ENCODE measurements at places on chromosomes 3 and 15.
A peak's percentile ranks its signal among the peaks of the same experiment; 100 is the strongest.

GRCh38 chr3:143856252-143856970 is 8.1 kb upstream of the SLC9A9 start:
- DNase-seq, result no peak

DNA sequence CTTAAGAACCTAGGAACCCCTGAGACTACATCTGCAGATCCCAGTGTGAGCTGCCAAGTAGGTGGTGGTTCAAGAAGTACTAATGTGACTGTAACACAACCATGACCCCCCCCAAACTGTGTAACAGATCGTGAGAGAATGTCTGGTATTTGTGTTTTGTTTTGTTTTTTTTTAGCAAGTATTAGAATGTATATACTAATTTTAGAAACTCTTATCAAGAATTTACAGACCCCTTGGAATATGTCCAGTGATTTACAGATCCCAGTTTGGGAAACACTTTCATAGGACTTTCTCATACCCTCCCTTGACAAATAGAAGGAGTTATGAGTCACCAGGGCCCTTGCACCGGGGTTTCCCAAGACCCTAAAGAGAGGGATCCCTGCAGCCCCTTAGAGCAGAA is 79.8 kb downstream of the SEMA5B start:
- DNase-seq, result no peak

DNA sequence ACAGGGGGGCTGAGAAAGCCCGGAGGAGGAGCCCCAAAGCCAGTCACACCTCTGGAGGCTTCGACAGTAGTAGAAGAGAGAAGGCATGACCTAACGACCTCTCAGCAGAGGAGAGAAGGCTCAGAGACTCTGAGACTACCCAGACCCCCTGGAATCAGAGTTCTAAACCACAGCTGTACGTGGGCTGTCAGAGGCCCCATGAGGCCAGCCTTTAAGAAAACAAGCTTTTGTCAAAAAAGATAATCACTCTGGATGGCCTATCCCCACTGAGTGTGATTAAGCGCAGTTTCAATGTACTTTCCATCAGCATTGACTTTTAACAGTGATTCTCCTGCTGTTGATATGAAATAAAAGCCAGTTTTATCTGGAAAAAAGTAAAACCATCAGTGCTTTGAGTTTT is 330.3 kb downstream of the CLSTN2 start:
- DNase-seq, result no peak

- DNase-seq, result no peak
Observed at GRCh38 chr3:55060896-55061719, 133.2 kb upstream of the LRTM1 start.

DNA sequence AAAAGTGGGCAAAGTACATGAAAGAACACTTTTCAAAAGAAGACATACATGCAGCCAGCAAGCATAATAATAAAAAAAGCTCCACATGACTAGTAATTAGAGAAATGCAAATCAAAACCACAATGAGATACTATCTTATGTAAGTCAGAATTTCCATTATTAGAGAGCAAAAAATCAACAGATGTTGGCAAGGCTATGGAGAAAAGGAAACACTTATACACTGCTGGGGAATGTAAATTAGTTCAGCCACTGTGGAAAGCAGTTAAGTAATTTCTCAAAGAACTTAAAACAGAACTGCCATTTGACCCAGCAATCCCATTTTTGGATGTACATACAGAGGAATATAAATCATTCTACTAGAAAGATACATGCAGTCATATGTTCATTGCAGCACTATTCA is 360.7 kb downstream of the NSUN3 start:
- no peak for DNase-seq

GRCh38 chr15:52567871-52568600 is 794 bp downstream of the ARPP19 start:
- DNase-seq, result no peak

DNA sequence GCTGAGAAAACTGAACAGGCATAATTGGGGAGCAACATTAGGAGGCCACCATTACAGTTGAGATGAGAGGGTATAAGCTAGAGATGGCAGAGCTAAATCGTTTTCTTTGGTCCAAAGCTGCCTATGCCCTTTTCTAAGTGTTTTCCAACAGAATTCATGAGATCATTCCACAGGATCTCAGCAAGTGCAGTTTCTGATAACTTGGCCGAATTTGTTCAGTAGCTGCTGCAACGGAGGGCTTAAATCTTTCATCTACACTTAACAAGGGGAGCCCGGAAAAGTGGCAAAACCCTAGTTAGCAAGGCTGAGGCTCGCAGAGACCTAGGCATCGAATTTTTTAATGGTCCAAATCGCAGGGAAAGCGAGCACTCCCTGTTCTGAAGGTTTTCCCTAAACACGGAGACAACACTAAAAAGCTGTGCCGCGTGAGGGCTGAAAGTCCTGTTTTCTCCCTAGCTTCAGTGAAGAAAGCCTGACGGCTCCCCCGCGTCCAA is 531 bp upstream of the BLOC1S6 start:
- DNase-seq, result no peak

DNA sequence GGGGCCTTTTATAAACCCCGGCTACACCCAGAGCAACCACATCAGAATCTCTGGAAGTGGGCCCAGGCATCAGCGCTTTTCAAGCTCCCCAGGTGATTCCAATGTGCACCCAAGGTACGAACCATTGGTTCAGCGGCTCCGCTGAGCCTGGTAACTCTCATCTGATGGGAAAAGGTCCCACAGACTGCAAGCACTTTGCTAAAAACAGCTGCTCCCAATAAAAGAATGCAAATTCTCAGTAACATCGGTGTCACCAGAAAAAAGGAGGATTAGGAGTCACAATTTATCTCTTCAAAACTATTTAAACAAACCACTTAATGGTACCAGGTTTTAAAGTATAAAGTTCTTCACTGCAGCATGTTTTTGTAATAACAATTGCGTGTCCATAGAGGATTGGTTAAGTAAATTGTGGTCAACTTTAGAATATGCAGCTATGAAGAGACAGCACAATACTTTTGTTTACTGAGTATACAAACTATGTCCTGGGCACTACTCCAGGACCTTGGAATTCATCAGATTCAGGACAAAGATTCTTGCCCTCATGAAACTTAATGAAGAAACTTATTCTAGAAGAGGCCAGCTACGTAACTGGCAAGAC is 660.7 kb upstream of the ADAMTS9 start:
- DNase-seq, result no peak

DNA sequence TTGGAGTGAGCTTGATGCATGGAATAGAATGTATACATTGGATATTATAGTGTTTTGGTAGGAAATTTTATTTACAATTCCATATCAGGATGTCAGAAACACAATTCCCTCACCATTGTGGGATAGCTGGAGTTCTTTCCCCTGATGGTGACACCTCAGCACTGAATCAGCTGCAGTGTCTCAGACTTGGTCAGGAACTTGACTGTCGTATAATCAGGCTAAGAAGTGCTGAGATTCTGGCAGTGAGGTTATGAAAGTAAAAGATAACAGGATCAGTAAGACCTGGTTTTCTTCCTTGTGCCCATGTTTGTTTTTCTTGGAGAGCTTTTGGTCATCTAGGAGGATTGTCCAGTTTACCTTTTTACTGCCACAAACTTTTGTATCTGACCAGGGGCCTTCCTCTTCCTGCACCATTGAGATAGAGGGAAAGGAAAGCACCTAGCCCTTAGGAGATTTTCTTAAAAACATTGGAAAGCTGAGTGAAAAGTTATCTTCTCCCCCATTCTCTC is 27.3 kb upstream of the ST3GAL6 start:
- DNase-seq, result no peak

DNA sequence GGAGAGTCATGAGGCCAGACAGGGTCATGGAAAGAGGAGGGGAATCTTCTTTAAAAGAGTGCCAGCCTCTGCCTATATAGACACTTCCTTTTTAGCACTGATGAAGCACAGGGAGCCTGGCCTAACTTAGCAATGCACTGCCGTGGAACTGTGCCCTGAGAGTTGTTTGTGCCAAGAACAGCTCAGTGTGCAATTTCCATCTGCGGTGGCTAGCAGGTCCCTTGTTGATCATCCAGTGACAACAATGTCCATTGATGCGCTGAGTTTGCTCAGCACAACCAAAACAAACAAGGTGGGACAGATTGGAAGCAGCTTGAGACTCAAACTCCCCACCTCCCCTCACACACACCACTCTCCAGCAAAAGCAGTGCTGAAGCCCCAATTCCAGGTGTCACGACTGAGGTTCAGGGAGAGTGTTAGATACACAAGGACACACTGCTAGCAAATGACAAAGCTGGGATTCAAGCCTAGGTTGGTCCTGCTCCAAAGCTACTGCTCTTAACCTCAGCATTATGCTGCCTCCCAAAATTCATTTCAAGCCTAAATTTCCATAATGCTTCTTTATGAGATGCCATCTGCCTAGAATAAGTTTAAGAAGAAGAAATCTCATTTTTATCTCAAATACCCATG is 316.6 kb upstream of the UBE2E2 start:
- no peak for DNase-seq

DNA sequence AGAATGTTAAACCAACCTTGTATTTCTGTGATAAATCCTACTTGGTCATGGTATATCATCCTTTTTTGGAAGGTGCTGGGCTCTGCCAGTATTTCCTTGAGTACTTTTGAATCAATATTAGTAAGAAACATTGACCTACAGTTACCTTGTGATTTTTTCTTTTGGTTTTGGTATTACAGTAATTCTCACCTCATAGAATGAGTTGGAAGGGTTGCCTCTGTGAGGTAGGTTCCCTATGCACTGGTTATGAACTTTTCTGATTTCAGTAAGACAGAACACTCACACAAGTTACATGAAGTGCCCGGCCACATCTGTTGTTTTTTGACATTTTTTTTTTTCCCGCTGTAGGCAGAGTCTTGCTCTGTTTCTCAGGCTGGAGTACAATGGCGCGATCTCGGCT is 20.0 kb downstream of the PCCB start:
- DNase-seq, result no peak

DNA sequence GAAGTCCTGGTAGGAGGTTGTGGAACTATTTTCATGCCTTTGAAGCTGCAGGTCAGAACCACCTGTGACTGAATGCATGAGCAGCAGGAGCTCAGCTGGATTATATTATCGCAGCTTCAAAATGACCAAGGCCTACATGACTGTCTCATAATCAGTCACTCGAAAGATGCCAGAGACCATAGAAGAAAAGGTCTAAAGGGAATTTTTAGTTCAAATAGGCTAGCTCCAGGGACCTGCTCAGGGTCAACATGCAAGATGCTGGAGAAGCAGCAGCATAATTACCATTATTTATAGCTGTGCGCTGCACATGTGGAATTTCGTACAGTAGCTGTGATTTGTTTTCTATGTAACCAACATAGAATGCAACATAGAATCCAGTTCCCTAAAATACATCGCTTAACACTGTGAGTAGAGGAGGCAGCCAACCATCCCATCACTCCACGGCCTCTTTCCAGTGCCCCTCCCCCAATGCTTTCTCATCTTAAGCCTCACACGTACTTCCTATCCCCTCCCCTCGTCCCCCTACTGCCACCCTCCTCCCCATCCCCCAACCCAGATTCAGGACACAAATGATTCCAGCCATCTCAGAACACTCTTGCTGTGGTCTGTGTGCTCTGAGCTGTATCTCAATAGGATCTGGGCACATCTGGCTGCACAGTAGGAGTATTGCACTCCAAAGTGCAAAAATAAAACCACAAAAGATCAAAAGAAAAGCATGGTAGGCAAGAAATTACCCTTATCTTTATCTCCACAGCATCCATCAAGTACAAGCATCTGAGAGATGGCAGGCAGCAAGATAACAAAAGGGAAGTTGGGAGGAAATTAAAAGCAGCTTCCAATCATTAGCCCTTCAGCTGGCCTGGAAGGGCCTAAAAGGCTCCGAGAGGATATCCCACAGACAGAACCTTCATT is 352.8 kb upstream of the SEMA6D start:
- no peak for DNase-seq

DNA sequence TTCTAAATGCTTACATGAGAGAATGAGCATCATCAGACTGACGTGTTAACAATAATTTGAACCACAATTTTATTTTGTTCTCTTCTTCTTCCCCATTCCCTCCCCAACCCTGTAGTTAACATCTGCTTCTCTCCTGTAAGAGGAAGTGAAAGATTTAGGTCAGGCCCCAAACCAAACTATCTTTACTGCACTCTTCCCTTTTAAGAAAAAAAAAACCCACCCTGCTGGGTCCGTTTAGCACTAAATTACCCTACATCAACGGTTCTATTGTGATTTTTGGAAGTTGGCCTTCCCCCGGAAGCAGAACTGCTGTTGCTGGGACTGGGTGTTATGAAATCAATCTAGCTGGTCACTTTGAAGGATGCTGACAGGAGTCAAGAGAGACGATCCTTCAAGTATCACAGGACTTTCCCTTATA is 49.4 kb downstream of the NFKBIZ start:
- DNase-seq, result no peak

DNA sequence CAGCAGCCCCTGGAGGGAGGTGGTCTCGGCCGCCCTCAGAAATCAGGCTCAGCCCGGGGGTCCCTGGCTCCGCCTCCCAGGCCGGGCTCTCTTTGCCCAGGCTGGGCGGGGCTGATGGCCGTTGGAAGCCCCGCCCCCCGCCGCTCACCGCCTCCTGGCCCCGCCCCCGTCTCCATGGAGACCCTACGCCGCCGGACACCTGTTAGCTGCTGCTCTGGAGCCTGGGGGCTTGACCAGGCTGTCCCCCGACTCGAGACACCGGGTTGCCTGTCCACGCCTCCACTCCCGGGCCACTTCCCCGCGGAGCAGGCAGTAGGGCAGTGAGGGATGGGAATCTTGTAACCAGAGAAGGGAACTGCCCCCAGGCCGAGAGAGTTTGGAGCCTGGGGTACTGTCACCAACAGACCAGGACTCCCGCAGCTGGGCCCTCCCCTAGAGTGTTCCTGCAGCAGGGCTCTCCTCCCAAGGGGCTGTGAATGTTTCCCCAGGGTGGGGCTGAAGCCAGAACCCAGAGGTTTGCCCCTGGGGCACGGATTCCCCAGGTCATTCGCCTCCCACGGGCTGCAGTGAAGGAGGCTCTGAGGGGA is 27.8 kb upstream of the RPL32 start:
- DNase-seq, result no peak

DNA sequence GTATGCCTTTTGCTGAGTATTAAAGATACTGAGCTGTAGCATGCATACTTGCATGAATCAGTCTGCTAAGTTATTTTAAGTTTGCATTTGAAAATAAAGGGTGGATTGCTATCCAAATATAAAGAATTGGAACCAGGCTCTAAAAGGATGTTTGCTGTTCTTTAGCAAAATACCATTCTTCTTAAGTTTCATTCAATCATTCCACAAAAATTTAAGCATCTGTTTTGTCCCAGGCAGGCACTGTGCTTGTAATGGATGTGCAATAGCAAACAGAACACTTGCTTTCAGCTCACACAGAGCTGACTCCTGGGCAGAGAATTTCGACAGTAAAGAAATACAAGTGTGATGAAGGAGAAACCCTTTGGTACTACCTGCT is 151.1 kb downstream of the PGPEP1L start:
- DNase-seq, result peak; percentile 21

DNA sequence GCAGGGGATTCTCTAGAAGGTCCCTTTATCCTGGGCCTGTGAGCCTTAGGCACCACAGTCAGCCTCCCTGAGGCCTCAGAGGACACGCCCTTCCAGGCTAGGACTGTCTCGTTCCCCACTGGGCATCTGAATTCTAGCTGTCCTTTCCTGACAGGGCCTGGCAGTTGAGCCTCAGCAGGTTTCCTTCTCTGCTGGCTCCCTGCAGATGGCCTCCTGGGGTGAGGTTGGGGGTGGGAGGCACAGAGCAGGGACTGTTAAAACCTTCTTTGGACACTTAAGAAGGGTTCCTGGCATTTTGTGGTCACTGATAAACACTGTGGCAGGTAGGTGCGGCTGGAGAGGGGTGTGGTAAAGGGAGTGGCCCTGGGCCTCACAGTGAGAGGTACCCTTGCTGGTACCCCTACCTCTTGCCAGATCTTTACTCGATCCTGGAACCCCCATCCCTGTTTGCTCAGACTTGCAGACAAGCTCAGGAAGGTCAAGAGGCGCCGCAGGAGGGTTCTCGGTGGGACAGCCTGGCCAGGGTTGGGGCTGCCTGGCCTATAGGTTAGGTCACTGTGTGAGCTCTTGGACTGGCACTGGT is 8.5 kb downstream of the CLK3 start:
- DNase-seq, result no peak

Data from right forelimb (tissue), 1 donor.